ENCODE measurements at places on chromosomes 12 and 14.
A peak's percentile ranks its signal among the peaks of the same experiment; 100 is the strongest.

- DNase-seq = peak; percentile 73
Measured at GRCh38 chr12:116302166-116303058, 24.9 kb upstream of the MED13L start.

GRCh38 chr12:58253663-58254062, 312.3 kb downstream of the ATP23 start:
- no peak for DNase-seq

GRCh38 chr12:78290606-78291345, 460.1 kb downstream of the NAV3 start:
- DNase-seq = no peak

- no peak for DNase-seq
Measured at GRCh38 chr14:55327179-55327578, 56.0 kb downstream of the FBXO34 start.

- peak; percentile 80 for DNase-seq
Measured at GRCh38 chr12:122081697-122082221, 3.2 kb downstream of the MLXIP start.

GRCh38 chr12:43004908-43005307, 415.4 kb upstream of the PRICKLE1 start:
- no peak for DNase-seq
